ENCODE measurements at places on chromosomes 13 and 19.
A peak's percentile ranks its signal among the peaks of the same experiment; 100 is the strongest.

DNA sequence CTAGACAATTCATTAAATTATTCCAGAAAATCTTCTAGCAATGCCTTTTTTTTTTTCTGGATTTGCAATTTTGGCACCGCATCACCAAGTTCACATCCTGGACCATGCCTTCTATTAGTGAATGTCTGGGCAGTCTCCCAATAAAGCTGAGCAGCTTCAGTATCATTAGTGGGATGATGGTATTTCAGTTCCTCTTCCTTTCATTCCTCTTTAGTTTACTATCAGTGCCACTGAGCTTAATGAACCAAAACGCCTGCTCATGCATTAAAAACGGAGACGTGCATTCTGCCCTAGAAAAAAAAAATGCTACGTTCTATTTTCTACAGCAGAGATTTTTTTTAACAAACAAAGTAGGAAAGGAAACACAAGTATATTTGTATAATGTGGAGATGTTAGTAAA is 343.0 kb downstream of the PCDH9 start:
- DNase-seq: no peak

DNA sequence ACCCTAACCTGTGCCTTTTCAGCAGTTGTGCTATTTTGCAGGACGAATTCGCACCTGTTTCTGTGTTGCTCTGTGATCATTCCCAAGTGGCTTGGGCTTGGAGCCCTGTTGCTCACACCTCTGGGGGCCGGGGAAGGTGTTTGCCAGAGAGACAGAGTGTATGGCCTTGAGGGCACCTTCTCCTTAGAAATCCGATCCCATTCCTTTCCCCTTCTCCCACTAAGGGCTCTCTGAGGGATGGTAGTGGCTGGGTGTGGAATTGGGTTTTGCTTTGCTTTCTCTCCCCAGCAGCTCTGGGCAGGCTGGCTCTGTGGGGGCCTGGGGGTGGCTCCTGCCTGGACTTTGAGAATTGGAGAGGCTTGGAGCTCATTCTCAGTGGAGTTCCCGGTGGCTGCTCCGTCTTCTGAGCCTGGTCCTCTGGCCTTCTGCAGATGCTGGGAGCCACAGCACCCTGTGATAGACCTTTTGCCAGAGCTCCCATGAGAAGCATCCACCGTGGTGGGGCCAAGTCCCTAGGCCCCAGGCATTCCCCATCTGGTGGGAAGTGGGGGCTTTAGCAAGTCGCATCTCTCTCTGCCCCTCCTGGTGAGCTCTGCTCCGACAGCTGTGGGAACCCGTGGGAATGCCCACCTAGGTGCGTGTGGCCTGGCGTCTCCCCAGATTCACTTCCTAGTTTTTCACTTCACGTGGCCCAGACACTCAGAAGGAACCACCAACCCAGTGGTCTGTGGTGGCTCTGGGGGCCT is 26.1 kb downstream of the ATP11A start:
- DNase-seq: no peak

DNA sequence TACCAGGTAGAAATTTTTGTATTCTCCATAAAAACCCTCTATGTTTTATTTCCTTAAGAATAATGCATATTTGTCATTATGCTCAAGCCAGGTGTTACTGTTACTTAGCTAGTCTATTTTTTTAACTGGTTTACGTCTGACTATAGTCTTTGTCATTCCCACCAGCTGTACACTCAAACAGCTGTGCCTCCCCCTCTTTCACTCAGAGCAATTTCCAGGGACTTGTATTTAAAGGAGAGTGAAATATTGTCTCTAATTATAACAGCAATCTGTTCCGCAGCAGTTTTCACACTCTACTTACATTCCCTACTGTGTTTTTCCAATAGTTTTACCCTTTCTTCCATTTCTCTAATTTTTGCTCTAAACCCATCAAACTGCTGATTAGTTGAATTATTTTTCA is 813.6 kb upstream of the MIR17HG start:
- DNase-seq: no peak

GRCh38 chr19:2180881-2181632 is 17.3 kb downstream of the DOT1L start:
- no peak for DNase-seq

DNA sequence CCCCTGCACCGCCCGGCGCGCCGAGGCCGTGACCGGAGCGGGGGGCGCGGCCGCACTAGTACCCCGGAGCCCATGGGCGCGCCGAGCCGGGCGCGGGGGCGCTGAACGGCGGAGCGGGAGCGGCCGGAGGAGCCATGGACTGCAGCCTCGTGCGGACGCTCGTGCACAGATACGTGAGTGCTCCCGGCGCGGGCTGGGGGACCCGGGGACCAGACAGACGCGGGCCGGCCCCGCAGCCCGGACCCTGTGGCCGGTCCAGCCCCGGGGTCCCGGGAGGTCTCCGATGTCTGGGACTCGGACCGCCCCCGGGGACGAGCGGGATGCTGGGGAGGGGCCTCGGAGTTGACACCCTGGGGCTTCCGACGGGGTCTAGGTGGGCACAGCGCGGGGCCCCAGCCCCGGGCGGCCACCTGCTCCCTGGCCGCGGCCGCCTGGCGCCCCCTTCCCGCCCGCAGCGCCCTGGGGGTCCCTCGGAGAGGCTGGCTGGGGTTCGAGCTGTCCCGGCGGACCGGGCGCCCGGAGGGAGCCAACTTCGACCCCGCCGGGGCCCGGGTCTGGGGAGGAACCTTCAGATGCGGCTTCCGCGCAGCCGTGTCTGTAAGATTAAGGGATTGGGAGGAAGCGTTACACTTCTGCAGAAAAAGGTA is 568 bp downstream of the ATP11A start:
- DNase-seq: no peak

DNA sequence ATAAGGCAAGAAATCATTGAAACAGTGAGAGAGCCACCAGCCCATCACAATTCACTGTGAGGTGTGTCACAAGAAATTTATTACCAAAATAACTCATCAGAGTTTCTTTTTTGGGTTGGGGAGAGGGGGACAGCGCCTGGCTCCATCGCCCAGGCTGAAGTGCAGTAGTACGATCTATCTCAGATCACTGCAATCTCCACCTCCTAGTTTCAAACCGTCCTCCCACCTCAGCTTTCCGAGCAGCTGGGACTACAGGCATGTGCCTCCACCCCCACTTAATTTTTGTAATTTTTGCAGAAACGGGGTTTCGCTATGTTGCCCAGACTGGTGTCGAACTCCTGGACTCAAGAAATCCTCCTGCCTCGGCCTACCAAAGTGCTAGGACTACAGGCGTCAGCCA is 3.6 kb downstream of the IFNL1 start:
- no peak for DNase-seq

GRCh38 chr13:40204246-40204645 is 462.2 kb downstream of the FOXO1 start:
- no peak for DNase-seq

GRCh38 chr19:33175156-33175782 is 18.9 kb upstream of the LRP3 start:
- DNase-seq: no peak

DNA sequence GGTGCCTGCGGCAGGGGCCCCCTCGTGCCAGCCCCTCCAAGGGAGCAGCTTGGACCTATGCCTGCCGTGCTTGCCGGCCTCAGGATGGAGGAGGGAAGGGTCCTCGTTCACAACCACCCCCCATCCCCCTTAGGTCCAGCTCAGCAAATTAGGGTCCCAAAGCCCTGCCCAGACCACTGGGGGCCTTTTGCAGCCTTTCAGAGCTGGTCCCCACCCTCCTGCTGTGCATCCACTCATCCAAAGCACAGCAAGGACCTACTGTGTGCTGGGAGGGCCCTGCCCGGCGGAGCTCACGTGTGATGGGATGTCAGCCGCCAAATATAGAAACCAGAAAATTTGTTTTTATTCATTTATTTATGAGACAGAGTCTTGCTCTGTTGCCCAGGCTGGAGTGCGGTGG is 16.5 kb upstream of the SLC7A10 start:
- no peak for DNase-seq

DNA sequence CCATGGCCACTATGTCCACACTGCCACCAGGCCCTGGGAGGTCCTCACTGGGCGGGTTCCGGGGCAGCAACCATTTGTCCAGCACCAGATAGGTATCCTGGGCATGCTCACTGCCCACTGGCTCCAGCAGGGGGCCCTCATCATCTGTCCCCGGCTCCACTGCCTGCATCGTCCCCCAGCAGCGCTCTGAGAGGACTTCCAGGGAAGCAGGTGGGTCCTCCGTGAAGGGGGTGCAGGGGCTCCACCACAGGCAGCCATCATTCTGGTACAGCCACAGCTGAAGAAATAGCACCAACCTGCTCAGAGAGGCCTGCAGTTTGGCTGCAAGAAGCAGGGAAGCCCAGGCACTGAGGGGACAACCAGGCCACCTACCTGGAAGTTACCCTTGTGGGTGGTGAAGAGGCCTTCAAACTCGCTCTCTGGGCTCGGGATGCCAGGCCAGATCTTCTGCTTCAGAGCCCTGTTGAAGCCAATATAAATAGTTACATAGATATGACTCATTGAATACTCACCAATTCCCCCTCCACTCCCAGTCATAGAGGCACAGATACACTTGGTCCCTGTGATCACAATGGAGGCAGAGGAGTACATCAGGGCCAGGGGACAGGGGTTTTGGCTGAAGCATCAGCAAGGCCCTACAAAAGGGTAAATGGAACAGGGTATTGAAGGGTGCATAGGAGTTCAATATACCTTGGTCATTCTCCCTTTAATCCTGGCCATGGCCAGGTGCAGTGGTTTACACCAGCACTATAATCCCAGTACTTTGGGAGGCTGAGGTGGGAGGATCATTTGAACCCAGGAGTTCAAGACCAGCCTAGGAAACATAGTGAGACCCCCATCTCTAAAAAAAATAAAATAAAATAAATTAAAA is 4.1 kb downstream of the SWSAP1 start:
- DNase-seq: no peak

DNA sequence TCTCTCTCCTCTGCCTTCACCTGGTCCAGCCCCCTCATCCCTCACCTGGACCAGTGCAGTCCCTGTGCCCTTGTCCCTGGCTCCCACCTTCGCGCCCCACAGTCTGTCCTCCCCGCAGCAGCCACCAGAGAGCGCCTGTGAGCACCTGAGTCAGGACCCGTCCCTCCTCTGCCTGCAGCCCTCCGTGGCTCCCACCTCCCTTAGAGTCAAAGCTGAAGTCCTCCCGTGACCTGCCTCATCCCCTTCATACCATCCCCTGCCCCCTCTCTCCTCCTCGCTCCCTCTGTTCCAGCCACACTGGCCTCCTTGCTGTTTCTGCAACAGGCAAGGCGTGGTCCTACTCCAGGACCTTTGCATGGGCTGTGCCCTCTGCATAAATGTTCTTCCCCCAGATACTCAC is 10.3 kb downstream of the CELF5 start:
- DNase-seq: no peak

GRCh38 chr13:32917504-32917903 is 98.7 kb upstream of the KL start:
- no peak for DNase-seq

DNA sequence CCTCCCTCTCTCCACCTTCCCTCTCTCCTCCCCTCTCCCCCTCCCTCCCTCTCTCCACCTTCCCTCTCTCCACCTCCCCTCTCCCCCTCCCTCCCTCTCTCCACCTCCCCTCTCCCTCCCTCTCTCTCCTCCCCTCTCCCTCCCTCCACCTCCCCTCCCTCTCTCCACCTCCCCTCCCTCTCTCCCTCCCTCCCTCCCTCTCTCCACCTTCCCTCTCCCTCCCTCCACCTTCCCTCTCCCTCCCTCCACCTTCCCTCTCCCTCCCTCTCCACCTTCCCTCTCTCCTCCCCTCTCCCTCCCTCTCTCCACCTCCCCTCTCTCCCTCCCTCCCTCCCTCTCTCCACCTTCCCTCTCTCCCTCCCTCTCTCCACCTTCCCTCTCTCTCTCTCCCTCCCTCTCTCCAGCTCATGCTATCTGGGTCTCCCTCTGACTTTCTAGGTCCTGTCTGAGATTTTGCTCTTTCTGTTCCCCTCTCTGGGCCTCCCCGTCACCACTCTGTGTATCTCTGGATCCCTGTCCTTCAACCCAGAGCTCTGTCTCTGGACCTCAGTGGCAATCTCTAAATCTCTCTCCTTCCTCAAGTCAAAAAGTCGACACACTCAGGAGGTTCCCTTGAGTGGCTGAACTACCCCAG is 3.5 kb upstream of the CNOT3 start:
- DNase-seq: no peak

DNA sequence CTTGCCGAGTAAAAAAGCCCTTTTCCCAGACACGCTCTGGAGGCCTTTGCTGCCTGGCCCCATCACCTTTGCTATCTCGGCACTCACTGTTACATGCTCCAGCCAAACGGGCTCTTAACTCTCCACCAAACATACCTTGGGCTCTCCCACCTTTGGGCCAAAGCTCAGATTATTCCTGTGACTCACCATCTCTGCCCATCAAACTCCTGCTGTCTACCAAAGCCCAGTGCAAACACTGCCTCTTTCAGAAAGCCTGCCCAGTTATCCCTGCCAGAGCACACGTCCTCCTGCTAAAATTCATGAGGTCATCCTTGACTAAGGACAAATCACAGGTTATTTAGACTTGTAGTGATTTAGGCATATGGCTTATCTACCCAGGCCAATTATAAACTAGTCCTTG is 48.1 kb upstream of the SERPINE3 start:
- no peak for DNase-seq

- no peak for DNase-seq
Measured at GRCh38 chr19:17479325-17479791, 9.0 kb downstream of the SLC27A1 start.

- DNase-seq: peak; percentile 24
Measured at GRCh38 chr19:34712395-34713261, 21.4 kb upstream of the ZNF181 start.

DNA sequence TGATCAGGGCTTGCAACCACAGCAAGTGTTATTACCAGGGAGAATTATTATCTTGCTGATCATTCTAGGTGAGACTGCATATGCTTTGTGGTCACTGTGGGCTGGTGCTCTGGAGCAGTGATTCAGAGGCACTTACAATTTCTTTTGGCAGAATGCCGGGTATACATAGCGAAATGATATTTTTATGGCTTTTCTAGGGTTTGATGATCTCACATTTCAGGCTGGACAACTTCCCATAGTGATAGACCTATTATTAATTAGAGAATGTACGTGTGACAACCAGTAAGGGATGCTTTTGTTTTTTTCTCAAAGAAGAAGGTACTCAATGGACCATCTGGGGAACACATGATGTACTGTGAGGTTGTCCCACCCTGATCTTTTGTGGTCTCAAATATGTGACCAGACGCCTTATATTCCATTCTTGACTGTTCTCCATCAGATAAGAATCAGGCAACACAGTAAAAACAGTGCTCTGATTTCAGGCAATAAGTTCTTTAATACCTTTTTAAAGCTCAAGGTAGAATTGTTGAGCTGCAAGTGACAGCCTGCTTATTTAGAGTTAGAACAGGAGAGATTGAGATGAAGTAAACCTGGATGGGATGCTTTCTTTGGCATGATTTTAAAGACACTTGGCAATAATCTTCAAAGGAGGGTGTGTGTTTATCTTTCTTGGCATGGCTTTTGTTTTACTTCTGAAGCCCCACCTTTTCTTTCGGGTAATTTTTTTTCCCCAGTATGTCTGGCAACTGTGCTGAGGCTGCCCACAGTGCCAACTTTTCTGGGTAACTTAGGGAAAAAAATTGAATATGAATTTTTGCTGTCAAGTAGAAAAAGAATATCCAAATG is 27.4 kb upstream of the SCEL start:
- DNase-seq: no peak

DNA sequence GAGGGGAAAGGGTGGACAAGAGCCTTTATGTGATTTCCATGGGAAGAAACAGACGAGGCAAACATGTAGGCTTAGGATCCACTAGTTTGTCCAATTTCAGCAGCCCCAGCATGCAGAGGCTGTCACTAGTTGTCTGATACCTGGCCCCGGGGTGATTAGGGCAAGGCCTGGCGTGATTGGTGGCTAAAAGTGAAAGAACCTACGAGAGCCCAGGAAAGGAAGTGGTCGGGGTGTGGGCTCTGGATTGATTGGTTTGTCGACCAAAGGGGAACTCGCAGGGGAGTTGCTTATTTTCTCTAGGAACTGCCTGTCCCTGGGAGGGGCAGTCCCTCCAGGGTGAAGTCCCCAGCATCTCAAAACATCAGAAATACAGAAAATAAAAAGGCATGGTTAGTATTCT is 64.2 kb upstream of the UQCRFS1 start:
- DNase-seq: no peak
